ENCODE measurements at places on chromosomes 13 and 19. TPM values are rescaled to one million over a fixed set of nuclear protein-coding genes. Genes with fewer than 3 reads are reported as not detected.
A peak's percentile ranks its signal among the peaks of the same experiment; 100 is the strongest.

DNA sequence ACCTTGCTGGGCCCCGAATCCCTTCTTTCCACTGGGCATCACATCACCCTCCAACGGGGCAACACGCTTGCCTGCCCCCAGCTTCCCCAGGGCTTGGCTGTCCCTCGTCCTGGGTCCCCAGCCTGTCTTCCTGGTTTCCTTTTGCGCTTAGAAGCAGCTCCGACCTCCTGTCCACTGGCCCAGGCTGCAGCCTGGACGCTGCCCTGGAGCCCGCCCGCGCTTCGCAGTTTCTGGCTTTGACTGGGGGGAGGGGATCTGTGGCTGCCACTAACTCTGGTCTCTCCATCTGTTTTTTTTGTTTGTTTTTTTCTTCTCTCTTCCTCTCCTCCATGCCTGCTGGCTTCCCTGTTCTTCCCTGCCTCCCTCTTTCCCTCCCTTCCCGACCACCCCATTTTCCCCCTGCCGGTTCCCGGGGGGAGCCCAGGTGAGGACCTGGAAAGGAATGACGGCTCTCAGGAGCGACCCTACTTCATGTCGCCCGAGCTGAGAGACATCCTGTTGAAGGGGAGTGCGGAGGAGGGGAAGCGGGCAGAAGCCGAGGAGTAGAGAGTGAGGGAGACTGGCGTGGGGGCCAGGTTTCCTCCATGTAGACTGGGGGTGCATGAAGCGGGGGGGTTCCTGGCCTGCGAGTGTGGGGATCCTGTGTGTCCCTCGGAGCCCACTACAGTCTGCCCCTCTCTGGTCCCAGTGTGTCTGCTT, 11.5 kb upstream of the ILF3 start:
- DNase-seq, result no peak

The CATSPERD gene
- total RNA-seq, result not detected

The GNA15 gene
- total RNA-seq, result 0.05 TPM

- no peak for DNase-seq
Observed at GRCh38 chr13:26457212-26457611, 100.3 kb upstream of the WASF3 start.

DNA sequence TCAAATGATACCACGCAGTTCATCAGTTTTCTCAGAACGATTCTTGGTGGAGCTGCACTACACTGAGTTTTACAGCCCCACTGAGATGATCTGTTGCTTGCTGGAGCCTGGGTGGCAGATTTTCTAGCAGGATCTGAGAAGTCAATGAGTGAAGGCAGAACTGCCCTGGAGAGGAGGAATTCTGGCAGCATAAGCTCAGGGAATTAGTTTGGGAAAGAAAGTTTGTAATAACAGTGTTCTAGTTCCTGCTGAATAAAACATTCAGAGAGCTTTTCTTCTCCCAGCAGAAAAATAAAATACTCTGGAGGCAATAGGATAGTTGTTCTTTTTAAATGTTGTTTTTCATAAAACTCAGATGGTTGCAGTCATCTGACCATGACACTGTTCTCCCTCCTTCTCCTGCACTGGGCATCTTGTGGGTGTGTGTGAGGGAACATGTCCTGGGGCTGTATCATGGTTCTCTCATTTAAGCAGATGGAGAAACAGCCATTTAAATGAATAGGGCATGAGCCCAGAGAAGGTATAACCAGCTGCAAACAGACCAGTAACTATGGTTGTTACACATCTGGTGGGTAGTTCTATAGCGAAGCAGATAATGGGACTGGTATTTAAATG, 29.6 kb downstream of the OLFM4 start:
- no peak for DNase-seq

DNA sequence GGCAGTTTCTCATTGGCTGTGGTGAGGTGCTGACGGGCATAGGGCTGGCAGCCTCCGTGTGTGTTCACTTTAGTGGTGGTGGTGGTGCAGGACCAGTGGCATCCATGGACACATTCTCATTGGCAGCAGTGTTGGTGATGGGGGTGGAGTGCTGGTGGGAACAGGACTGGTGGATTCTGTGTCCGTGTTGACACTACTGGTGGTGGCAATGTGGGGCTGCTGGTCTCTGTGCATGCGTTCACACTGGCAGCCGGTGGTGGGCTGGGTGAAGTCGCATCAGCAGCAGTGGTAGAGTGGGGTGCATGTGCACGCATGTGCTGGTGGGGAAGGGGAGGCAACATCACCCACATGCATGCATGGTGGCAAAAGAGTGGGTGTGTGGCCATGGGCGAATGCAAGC, 1471.4 kb upstream of the PCDH20 start:
- no peak for DNase-seq

DNA sequence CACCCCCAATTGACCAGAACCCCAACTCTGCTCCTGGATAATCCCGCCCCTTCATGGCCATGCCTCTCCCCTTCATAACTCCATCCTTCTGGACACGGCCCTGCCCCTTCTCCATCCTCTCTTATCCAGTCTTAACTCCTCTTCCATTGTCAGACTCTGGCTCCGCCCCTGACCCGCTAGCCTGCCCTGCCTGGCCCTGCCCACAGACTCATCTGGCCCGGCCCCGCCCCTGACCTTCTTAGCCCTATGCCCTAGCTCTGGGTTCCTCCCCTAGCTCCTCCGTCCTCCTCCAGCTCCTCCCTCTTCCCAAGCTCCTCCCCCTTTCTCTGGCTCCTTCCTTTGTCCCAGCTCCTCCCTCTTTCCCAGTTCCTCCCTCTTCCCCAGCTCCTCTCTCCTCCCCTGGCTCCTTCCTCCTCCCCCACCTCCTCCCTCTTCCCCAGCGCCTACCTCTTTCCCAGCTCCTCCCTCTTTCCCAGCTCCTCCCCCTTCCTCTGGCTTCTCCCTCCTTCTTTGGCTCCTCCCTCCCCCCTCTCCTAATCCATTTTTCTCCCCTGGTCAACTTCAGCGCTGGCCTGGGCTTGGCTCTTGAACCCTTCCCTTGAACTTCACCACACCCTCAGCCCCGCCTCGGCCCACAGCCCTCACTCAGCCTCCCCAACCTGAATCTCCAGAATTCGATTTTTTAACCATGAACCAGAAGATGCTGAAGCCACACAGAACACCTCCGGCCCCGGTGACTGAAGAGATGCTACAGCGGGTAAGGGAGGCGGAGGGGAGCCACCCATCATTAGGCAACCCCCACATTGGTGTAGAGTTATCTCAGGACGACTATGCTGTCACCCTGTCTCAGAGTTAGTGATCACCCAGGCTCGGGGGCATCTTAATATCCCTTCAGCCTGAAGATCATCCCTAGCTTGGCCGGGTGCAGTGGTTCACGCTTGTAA, 9.2 kb upstream of the ZNF358 start:
- peak; percentile 39 for DNase-seq

The HDGFL2 gene
- 59.1 TPM for total RNA-seq

- no peak for DNase-seq
Observed at GRCh38 chr19:7547159-7547558, 11.6 kb downstream of the PNPLA6 start.

DNA sequence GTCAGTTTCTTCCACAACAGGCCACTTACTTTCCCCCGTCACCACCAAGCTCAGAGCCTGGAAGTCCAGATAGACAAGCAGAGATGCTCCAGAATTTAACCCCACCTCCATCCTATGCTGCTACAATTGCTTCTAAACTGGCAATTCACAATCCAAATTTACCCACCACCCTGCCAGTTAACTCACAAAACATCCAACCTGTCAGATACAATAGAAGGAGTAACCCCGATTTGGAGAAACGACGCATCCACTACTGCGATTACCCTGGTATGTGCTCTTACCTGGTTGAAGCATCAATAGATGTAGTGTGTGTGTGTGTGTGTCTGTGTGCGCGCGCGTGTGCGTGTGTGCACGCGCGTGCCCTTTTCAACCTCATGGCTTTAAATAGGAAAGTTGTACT, 3.7 kb downstream of the KLF5 start:
- no peak for DNase-seq

DNA sequence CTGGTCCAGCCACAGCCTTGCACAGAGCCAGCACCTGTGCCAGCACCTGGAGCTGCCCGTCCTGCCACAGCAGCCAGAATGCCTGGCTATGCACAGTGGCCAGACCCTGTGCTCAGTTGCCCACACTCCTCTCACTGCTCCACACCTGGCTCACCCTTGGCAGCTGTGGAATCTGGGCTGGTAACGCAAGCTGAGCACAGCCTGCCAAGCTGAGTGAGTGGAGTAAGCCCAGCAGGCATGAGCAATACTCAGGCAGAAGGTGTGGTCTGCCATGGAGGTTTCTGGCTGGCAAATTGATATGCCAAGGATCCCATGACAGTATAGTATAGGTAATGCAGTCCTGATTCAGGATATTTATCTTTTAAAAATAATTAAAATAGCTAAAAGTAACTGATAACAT, 122.2 kb downstream of the PCDH9 start:
- DNase-seq, result peak; percentile 39

The LHFPL6 gene
- total RNA-seq, result 14.4 TPM

- DNase-seq, result peak; percentile 21
Observed at GRCh38 chr13:106612688-106613087, 44.8 kb upstream of the ARGLU1 start.

The NLRP11 gene
- total RNA-seq, result not detected

DNA sequence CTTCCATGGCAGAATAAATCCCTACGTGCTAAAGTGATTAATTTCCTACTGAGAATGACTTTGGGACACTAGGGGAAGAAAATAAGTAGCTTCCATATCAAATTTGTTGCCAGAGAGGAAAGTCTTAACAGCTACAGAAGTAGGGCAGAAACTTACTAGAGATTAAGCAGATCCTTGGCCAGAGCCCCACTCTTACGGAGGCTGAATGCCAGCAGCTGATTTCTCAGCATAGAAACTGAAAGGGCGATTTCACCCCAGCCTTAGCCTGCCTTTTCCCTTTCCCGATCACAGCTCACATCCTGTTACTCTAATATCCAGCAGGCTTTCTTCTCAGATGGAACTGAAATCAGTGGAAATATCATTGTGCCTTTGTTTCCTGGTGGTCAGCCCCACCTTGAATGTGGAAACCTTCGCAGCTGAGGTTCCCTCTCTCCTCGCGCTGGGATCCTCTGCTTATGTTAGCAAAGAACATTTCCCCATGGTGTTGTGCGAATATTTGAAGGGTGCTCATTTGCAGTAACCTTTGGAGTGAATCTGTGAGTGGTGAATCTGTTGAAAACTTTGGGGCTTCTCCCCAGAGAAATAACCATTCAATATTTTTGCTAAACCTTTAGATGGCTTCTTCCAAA, 8.4 kb downstream of the FAM124A start:
- peak; percentile 36 for DNase-seq

GRCh38 chr19:33304760-33305647, 2.7 kb upstream of the CEBPA start:
- DNase-seq, result no peak

The ATP4B gene
- total RNA-seq, result not detected

- DNase-seq, result no peak
Observed at GRCh38 chr19:55440411-55441105, 2.5 kb downstream of the SHISA7 start.

- no peak for DNase-seq
Observed at GRCh38 chr13:47298506-47298905, 401.7 kb upstream of the HTR2A start.

DNA sequence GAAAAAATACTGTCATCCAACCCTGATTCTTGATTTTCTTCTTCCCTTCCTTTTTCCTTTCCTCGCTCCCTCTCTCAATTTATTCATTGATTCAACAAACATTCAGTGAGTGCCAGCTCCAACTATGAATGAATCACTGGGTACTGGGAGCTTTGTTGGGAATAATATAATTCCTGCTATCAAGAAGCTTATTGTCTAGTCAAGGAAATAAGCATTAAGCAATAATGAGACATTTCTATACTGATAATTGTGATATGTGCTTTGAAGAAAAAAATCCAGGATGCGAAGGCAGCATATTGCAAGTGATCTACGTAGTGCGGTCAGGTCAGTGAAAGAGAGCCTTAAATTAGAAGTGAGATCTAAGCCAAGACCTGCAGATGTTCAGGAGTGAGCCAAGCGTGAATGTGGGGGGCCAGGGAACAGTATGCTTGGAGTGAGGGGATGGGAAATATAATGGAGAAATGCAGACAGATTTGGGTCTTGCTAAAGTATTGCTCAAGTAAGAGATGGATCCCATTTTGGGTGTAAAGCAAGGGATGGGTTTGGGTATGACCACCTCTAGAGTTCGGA, 253.5 kb downstream of the LHFPL6 start:
- no peak for DNase-seq

GRCh38 chr19:54233941-54234340, 8.6 kb downstream of the LILRA6 start:
- no peak for DNase-seq

The LGALS14 gene
- not detected for total RNA-seq

The ZNF610 gene
- total RNA-seq, result 4.4 TPM

DNA sequence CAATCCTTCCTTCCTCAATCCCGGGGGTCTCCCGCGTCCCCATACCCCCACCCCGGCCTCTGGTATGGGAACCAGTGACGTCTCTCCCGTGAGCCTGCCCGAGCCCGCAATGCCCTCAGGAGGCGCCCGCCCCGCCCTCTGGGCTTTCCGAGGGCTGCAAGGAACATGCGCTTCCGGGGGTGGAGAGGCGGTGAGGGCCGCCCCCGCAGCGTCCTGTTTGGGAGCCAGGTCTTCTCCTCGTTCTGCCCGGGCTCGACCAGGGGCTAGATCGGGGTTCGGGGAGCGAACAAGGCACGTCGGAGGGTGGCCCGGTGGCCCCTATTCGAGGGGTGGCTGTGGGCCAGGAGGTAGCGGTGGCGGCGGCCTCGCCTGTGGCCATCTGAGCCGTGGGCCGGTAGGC, 6.6 kb upstream of the TEX101 start:
- DNase-seq, result no peak

DNA sequence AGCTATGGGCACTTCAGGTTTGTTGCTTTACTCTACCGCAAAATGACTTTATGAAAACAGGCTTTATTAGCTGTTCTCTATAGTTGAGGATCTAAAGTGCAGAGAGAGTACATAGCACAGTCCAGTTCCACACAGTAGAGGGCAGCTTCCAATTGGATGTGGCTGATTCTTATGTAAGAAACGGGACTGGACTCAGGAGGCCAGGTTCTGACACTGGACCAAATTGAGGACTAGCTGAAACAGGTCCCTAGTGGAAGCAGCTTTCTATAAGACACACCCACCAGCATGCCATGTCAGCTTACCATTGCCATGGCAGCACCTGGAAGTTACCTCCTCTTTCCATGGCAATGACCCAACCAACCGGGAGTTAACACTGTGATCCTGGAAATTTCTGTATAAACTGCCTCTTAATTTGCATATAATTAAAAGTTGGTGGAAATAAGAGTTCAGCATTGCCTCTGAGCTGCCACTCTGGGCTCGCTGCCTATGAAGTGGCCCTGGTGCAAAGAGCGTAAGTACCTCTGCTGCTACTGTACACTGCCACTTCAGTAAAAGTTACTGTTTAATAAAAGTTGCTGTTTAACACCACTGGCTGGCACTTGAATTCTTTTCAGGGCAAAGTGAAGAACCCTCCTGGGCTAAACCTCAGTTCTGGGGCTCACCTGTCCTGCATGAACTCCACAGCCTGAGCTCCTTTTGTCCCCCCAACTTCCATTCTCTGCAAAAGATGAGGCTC, 211.9 kb upstream of the SLC10A2 start:
- DNase-seq, result no peak

DNA sequence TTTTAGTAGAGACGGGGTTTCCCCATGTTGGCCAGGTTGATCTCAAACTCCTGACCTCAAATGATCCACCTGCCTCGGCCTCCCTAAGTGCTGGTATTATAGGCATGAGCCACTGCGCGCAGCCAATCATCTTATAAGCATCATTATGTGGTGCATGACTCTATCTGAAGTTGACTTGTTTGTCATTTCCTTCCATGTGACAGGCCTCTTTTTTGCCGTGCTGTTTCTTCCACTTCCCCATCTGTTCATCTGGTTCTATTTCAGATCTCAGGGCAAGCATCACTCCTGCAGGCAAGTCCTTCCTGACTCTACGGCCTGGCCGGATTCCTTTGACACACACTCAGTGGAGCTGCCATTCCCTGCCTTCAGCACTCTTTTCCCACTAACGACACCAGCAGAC, 15.2 kb downstream of the COL5A3 start:
- DNase-seq, result no peak
